Activated gamma-delta T cell treated with anti-CD3 and anti-CD28 coated beads, Interleukin-2, amount 50 U/mL, for 16 hours (primary cell): ENCODE measurements at places on chromosomes 6 and 20.

DNA sequence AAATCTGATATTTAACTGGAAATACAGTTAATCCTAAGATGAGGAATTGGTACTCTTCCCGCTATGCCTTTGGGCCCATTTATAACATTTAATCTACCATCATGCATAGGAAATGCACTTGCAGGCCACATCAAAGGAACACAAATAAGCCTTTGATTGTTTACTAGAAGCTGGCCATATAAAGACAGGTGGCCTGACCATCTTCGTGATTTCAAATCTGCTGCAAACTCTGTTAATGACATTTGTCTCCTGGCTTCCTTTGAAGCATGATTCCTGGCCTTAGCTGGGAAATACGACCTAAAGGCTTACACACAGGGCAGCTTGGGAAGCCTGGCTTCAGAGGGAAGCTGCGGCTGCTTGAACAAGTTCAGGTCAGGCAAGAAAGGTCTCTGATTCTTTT is 552.1 kb downstream of the CDH26 start:
- no peak for DNase-seq

DNA sequence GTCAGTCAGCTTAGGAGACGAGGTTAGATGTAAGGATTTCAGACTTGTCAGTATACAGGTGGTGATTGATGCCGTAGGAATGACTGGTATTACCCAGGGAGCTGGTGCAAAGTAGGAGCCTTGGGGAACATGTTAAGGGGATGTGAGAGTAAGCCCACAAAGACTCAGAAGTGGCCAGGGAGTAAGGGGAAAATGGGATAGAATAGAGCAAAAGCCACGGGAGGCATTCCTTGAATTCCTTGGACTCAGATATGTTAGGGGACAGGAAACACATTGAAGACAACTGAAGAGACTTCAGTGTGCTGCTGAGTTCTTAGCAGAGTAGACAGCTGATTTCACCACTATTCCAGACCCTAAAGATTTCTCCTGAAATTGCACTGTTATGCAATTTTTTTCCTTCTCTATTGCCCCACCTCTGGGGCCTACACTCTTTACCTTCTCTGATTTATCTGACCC is 1.2 kb upstream of the ACAT2 start:
- DNase-seq: no peak

GRCh38 chr20:50381771-50382593 is 128.2 kb upstream of the PTPN1 start:
- no peak for DNase-seq

- no peak for DNase-seq
Measured at GRCh38 chr6:37665304-37665703, 32.4 kb downstream of the MDGA1 start.

GRCh38 chr6:166174031-166174430 is 6.4 kb upstream of the TBXT start:
- DNase-seq: no peak

DNA sequence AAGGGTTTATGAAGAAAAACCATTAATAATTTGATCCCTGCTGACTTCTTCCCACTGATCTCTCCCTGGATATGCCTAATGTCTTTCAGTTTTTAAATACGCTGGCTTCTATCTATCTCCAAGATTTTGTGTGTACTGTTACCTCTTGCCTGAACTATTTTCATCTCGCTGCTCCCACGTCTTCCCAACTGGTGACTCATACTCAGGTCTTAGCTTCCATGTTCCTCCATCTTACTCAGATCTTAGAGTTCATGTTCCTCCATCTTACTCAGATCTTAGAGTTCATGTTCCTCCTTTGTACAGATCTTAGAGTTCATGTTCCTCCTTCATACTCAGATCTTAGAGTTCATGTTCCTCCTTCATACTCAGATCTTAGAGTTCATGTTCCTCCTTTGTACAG is 21.6 kb downstream of the GPR6 start:
- DNase-seq: no peak

DNA sequence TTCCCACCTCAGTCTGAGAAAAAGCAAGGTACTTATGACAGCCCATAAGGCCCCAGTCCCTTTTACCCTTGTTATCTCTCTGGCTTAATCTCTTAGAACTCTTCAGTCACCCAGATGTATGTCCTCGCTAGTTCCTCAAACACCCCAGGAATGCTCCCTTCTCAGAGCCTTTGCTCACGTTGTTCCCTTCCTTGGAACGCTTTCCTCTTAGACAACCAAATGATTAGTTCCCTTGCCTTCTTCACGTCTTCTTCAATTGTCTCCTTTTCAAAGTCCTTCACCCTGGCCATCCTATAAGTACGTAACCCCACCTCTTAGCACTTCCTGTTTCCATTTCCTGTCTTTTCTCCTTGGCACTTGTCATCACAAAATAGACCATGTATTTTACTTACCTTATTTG is 1.1 kb upstream of the APOBEC2 start:
- DNase-seq: no peak

GRCh38 chr6:46013639-46014038 is 2.0 kb downstream of the CLIC5 start:
- no peak for DNase-seq

GRCh38 chr6:133818320-133818719 is 70.6 kb upstream of the TCF21 start:
- no peak for DNase-seq

DNA sequence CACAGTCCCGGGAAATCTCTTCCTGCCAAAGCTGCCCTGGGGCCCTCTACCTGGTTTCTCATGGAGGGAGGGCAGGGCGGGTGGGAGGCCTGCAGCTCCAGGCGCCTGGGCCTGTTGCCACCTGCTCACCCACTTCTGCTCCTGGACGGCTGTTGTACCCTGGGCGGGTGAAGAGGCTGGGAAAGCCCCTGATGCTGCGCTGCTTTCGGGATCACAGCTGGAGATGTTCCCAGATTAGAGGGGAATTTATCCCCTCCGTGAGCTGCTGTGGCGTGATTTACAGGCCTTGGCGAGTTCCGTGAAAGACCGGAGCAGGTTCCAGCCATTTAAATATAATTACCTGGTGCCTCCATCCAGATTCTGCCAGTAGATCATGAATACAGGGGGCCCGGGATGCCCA is 12.3 kb upstream of the VSTM2L start:
- no peak for DNase-seq

DNA sequence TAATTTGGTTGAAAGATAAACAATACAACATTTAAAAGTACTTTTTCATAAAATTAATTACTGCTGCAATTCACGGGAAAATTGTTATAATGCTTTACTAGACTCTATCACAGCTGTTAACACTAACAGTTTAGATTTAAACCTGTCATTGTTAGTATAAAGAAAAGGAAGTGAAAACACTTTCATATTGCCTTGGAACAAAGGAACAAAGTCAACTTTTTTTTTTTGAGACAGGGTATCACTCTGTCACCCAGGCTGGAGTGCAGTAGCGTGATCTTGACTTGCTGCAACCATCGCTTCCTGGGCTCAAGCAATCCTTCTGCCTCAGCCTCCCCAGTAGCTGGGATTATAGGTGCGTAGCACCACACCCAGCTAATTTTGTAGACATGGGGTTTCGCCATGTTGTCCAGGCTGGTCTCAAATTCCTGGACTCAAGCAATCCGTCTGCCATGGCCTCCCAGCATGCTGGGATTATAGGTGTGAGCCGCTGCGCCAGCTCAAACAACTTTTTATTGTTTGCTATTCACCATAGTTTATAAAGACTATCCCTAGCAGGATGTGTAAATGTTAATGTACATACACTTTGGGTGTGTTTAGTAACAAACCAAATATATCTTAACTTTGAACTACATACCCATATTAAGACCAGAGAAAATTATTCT is 22.1 kb downstream of the SLC35A1 start:
- no peak for DNase-seq

DNA sequence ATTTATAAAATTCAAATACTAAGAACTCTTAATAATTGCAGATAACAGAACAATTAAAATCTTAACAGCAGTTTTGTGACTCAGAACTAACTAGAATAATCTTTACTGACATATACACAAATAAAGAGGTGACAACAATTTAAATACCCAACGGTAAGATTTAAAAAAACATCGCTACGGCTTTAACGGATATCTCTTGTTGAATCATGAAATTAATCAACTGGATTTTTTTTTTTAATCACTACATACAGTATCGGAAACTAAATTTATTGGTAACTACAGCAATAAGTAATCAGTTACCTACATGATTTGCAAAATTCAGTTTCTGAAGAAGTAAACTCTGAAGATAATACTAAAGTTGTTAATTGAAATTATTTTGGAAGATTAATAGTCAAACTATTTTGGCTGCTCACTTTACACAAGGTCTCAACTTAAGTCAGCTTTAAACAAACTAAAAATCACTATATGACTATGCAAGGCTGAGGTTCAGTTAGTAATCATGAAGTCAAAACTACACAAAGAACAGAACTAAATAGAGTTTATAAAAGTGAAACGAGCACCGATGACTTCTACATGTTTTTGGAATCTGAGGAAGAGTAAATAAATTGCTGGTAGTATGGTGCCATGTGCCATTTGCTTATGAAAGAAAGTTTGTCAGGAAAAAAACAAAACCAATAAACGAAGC is 128.8 kb downstream of the HUS1B start:
- no peak for DNase-seq
